Activated T-helper 1 cell treated with anti-CD3 and anti-CD28 coated beads, Interleukin-2, amount 50 U/mL, for 16 hours (primary cell): ENCODE measurements at places on chromosomes 6 and 20.

DNA sequence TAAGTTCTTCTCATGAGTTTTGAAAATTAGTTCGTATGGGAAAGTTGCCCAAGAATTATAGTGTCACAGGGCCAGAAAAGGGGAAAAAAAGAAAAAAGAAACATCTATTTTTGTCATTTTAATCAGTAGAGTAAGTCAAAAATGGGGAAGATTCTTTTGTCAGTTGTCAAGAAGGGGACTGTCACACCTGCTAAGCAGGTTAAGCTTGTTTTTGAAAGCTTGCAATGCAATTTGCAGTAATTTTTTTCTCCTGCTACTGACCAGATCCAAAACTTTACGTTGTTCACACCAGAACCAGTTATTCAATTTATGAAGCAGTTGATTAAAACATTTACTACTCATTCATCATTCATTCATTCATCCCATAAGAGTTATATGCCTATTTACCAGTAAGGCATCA is 171.4 kb downstream of the SOX4 start:
- DNase-seq: no peak

DNA sequence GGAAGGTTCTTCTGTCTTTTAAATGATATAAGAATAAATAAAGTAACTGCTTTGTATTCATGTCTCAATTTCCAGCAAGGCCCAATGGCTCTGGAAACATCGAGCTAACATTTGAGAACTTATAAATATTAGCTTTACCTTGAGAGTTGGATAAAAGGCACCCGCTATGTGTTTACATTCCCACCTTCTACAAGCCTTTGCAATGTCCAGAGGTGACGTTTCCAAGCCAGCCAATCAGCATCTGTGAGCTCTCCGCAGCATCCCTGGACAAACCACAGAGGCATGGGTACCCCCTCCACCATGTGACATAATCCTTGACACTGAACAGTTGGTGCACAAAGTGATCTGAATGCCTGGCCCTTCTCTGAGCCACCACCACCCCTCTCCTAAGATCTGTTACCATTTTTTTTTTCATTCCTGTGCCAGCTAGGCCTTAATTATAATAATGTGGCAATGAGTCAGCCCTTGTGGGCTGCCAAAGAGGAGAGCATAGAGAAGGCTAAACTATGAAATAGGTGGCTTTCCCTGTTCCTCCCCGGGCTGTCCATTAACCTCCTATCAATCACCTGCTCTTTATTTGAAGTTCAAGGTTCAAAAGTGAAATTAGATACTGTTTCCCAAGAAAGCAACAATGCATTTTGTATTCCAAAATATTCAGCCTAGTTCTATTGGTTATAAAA is 4.1 kb downstream of the CBLN4 start:
- no peak for DNase-seq

- DNase-seq: no peak
Observed at GRCh38 chr6:106773522-106773921, 144.1 kb downstream of the QRSL1 start.

- no peak for DNase-seq
Observed at GRCh38 chr6:116217069-116217468, 36.8 kb downstream of the TSPYL4 start.

DNA sequence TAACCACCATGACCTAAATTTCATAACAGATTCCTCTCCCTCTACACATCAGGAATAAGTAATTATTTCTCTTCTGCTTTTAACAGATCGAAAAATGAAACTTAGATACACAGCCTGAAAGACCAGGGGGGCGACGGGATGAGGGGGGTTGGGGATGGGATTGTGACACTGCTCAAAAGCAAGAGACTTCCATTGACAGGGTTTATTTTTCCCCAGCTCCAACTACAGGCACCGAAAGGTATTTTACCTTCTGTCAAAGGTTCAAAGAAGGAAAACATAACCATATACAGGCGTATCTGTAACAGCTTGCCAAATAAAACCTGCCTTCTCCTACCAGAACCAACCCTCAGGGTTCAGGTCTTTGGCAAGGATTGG is 1.3 kb downstream of the EPHA7 start:
- no peak for DNase-seq

GRCh38 chr20:59923514-59923913 is 9.9 kb downstream of the SYCP2 start:
- no peak for DNase-seq

DNA sequence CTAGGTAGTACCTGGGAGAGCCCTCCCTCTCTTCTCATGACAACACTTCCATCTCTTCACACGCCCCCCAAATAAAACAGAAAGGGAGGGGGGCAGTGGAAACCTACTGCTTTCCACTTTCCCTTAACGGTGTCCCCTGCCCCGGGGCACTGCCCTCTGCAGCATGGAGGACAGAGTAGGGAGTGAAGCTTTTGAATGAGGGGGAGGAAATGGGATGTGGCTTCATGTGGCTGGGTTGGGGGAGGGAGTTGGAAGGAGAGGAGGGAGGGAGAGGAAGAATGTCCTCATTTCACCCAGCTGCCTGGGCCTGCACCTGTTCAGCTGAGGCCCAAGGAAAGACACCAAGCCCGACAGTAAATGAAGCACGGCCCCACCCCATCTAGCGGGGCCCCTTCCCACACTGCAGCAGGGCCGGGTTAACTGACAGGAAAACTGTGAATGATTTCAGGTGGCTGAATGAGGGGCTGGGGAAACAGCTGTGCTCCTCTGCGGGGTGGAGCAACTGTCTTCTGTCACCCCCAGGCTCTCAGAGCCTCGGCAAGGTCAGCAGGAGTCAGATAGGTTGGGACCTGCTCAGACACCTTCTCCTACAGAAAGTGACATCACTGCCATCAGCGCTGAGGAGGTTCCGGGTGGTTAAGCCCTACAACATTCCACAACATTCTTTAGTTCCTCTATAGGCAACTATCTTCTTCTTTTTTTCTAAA is 40.0 kb upstream of the TAF8 start:
- DNase-seq: no peak
